RPMI7951 (cell line): ENCODE measurements at places on chromosomes 1 and 21. TPM values are rescaled to one million over a fixed set of nuclear protein-coding genes. Genes with fewer than 3 reads are reported as not detected.
A peak's percentile ranks its signal among the peaks of the same experiment; 100 is the strongest.

DNA sequence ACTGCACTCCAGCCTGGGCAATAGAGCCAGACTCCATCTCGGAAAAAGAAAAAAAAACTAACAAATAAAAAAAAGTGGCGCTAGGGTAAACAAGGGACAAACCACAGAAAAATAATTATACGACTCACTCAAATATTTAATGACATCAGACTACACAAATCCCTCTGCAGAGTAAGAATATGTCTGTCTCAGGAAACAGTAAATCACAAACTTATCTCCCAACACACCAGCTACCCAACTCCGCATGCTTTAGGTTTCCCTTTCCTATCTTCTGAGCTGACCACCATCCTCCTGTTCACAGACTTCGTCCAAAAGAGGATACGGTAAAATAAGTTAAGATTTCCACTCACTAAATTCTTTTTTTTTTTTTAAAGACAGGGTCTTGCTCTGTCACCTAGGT, 16.2 kb downstream of the WDR47 start:
- DNase-seq = no peak

- peak; percentile 60 for DNase-seq
These were observed 160.2 kb upstream of the COA6 start for GRCh38 chr1:234212764-234213657.

The ABCD3 gene
- 54.1 and 60.8 TPM in 2 replicates for total RNA-seq

The APCS gene
- total RNA-seq = not detected in 2 replicates

GRCh38 chr1:56496821-56497772, 82.3 kb downstream of the PLPP3 start:
- DNase-seq = no peak

DNA sequence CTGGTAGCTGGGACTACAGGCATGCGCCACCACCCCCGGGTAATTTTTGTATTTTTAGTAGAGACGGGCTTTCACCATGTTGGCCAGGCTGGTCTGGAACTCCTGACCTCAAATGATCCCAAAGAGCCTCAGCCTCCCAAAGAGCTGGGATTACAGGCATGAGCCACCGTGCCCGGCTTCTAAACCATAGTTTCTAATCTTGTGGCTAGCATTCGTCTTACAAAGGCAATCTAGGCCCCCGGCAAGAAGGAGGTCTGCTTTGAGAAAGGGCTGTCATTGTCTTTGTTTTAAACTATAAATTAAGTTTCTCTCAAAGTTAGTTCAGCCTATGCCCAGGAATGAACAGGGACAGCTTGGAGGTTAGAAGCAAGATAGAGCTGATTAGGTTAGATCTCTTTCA, 10.3 kb upstream of the L1TD1 start:
- DNase-seq = no peak

GRCh38 chr1:163664671-163665335, 343.0 kb downstream of the NUF2 start:
- DNase-seq = no peak

- DNase-seq = no peak
These were observed 119.6 kb downstream of the IER5 start for GRCh38 chr1:181208083-181208482.

DNA sequence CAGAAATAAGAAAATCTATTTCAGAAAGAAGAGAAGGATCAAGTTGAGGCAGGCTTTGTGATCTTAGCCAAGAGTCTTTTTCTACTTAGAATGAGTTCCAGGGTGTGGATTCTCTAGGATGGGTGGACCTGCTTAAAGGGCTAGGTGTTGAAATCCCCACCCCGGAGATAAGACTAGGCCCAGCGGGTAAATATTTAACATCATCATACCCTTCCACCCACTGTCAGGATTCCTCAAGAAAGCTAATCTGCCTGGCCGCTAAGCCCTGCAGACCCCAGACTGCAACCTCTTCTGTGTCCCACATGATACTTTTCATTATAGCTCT, 5.8 kb downstream of the IGSF9 start:
- no peak for DNase-seq

DNA sequence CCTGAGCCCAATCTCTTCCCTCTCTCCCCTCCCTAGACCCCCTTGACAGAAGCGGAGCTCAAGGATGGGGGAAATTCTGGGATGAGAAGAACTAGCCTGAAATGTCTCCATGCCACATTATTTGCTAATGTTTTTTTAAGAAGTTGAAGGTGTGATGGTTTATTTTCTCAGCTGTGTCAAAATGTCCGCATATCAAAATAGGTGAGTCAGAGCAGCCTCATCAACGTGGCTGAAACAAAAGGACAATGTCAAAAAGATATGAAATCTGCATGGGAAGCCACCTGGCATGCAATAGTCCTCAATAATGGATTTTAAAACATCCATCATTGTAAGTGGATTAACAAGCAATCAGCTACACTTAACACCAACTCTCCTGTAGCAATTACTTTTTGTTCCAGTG, 101.4 kb downstream of the BEND5 start:
- peak; percentile 47 for DNase-seq

The HSD3B2 gene
- total RNA-seq = 0.12 TPM in 1 of 2 replicates, not detected in the other

GRCh38 chr1:29310616-29311180, 74.4 kb downstream of the PTPRU start:
- no peak for DNase-seq

The CAPN8 gene
- not detected in 2 replicates for total RNA-seq

GRCh38 chr1:92244376-92244775, 26.7 kb downstream of the C1orf146 start:
- no peak for DNase-seq

- no peak for DNase-seq
These were observed 32.4 kb downstream of the KCNN3 start for GRCh38 chr1:154837672-154838171.

GRCh38 chr1:98130408-98130807, 209.6 kb upstream of the DPYD start:
- DNase-seq = no peak
